ENCODE measurements at places on chromosomes 7 and 10.

DNA sequence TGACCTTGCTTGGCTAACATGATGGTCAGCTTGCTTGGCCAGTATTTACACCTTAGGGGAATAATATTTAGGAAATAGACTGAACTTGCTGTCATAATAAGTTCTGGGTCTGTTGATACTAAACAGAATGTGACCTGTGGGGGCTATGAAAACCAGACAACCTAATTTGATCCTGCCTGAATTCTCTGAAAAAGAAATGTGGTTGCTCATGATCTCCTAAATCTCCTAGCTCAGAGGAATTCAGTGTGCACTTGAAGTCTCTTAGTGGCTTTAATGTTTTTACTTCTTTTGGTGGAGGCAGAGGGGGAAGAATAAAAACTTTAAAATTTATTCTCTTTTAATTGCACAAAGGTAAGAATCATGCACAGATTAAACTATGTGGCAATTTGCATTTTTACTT is 205.2 kb downstream of the SEC23IP start:
- DNase-seq = no peak

DNA sequence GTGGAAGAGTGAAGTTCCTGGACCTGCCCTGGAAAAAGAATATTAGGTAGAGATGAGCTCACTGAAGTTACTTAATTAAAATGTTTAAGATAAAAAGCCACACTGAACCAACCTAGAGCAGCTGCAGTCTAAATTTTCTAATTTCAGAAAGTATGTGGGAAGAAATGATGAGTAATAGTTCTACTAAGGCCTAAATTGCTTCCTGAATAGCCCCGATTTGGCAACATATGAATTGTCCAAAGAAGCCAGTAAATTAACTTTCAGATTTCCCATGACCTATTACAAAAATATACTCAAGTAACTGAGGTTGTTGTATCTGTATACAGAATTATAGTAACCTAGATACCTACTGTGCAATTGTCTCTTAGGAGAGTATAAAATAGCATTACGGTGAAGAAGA is 312.6 kb downstream of the IPMK start:
- DNase-seq = no peak

DNA sequence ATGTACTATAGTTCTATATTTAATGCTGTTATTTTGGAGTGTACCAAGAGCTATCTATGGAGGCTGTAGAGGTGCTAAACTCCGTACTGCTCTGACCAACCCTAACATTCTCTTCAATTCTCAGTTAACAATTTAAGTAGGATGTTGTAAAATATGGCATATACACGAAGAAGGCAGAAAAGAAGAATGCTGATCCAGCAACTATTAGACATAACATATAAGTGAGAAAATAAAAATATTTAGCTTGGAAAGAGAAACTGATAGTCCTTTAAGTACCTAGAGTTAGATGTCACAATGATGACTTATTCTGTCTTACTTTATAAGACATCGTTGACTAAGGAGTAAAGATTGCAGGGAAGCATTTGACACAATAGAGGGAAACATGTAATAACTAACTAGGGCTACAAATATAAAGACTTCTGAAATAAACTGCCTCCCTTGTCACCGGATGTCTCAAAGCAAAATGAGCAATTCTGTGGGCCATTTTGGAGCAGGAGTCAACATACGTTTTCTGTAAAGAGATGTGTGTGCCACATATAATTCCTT is 159.5 kb downstream of the CPEB3 start:
- DNase-seq = no peak

DNA sequence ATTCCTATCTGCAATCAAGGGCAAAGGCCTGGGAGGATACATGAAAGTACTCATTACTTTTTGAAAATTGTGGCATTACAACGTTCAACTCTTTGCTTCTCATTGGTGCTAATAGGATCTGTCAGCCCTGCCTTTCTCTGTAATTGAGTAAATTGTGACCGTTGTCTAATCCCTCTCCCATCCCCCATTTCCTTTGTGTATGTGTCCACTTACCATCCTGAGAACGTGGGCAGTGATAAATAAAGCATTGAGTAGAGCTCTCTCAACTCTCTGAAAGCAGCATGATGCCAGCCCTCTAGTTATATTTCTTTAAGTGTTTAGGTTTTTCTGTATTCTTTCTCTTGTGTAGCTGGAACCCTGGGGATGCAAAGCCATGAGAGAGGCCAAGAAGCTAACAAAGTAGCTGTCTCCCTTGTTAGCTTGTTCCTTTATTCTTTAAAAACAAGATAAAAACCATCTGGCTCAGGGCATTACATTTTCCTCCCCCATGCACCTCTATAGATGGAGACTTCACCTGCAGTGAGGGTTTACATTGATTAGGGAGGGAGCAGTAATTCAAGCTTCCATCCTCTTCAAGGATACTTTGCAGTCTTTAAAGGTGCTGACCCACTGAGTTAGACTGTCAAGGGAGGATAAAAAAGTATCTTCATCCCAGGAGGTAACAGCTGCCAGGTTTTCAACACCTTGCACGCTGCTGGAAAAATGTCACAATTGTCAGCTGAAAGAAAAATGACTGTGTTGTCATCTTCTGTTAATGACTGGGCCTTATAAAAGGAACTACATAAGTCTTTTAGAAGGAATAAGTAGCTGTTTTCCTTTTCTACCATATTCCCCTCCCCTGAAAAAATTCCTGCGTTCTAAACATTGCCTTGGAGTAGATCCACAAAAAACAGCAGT is 112.3 kb downstream of the BTRC start:
- no peak for DNase-seq

DNA sequence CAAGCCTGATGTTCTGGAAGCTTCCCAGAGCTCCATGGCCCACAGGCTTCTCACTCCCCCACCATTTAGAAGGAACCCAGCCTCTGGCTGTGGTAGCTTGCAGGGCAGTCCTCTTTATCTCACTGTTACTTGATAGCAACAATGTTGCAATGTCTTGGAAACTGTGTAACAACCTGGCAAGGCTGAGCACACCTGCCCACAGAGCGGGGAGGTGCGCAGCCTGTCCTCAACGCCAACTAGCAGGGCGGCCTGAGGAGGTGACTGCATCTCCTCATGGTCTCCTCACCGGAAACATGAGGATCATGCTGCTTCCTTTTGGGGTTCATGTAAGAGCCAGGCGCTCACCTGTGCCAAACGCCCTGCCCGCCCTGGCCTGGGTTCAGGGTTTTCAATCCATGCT is 43.7 kb upstream of the INSIG1 start:
- no peak for DNase-seq

GRCh38 chr10:103745341-103746247 is 109.8 kb downstream of the SH3PXD2A start:
- peak; percentile 32 for DNase-seq

- no peak for DNase-seq
Measured at GRCh38 chr7:105205592-105206237, 183.0 kb downstream of the SRPK2 start.

DNA sequence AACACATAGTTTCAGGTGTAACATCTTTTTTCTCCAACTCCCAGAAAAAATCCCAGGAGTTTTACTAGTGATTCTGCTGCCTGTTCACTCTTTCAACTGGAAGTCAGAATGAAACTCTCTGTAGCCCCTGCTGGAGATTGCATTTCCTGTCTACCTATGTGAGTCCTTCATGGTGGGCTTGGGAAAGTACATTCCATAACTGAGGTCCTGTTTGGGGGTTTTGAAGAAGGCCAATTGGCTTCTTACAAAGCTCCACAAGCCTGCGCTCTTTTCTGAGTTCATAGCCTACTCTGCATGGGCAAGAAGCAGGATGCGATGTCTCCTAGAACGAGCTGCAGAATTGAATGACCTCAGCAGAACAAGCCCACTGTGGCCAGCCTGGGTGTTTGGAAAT is 86.7 kb downstream of the LYZL2 start:
- no peak for DNase-seq

- DNase-seq = no peak
Measured at GRCh38 chr7:19351341-19352304, 206.4 kb upstream of the FERD3L start.

GRCh38 chr10:58275908-58276307 is 6.9 kb downstream of the CISD1 start:
- no peak for DNase-seq

DNA sequence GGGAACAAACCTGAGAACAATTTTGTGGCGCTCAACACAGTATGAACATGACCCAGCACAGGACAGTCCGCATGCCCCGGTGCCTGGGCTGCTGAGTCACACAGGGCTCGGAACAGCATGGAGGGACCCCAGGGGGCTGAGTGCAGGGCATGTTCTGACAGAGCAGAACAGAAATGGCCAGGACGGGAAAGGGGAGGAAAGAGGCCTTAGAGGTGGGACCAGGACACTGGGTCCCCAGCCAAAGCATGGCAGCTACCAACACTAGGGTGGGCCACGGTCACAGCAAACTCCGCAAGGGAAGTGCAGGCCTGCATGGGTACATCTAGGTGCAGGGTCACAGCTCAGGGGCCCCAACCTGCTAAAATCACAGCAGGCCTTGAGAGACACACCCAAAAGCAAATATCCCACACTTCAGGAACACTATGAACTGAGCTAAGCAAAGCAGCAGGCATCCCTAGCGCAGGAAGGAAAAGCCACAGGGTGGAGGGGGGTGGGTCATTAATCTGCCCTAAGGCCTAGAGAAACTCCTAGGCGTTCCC is 5.6 kb downstream of the IMPDH1 start:
- DNase-seq = no peak

- no peak for DNase-seq
Measured at GRCh38 chr10:74542077-74542476, 284.3 kb upstream of the KAT6B start.

DNA sequence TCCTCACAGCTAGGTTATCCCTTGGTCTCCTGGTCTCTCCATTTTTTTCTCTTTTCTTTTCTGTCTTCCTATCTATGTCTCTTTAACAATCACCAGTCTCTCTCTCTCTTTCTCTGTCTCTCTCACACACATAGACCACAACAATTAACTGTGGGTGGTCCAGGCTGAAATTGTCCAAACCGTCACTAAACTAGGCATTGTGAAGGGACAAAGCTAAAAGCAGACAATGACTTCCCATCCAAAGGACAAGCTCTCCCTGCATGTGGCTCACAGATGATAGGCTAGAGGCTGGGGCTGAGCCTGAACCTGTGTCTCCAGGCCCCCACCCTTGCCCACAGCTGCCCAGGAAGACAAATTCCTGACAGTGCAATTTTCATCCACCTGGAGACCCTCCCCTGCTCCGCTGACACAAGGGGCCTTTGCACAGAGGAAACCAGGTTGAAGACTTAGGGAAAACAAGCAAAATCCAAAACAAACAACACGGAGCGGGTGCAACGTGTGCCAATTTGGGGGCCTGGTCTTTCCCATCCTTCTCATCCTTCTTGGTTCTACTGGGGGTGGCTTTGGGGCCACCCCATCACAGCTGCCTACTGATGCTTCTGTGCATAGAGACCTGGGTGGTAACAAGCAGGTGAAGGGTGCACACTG is 755.4 kb downstream of the GRID1 start:
- DNase-seq = no peak

GRCh38 chr7:84663224-84663623 is 468.6 kb upstream of the SEMA3A start:
- DNase-seq = no peak

DNA sequence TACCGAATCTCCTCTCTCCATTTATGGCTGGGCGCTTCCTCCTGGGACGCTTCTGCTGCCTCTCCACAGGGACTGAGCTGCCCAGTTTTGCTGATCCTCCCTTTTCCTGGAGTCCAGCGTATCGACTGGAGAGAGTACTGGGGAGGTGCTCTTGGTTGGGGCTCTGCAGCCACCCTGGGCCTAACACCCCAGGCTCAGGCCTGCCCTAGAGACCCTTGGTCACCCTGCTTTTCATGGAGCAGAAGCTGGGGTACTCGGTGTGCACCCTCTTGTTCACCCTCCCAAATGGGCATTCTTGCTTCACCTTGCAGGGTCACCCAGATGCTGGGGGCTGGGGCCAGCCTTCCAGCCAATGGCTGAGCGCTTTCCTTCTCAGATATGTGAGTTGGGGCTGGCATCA is 88.8 kb upstream of the RET start:
- no peak for DNase-seq

GRCh38 chr10:110865186-110865808 is 6.4 kb upstream of the PDCD4 start:
- DNase-seq = no peak

GRCh38 chr10:118027397-118027796 is 19.3 kb downstream of the RAB11FIP2 start:
- DNase-seq = no peak

GRCh38 chr7:15720849-15721471 is 34.5 kb upstream of the MEOX2 start:
- DNase-seq = no peak

DNA sequence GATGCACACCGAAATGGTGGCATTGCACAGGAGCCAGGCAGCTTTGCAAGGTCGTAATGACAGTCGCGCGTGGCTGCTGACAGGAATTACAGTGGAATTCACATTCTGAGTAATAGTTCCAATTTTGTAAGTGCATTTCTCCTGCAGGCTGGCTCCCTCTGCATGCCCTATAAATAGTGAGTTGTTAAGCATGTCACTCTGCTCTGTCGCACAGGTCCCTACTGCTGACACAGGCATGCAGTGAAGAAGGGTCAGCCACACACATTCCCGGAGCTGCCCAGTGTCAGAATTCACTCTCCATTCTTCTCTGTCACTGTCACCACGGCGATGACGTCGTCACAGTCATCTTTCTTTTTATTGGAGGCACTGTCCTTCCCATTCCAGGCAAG is 49.2 kb upstream of the SHH start:
- DNase-seq = no peak

DNA sequence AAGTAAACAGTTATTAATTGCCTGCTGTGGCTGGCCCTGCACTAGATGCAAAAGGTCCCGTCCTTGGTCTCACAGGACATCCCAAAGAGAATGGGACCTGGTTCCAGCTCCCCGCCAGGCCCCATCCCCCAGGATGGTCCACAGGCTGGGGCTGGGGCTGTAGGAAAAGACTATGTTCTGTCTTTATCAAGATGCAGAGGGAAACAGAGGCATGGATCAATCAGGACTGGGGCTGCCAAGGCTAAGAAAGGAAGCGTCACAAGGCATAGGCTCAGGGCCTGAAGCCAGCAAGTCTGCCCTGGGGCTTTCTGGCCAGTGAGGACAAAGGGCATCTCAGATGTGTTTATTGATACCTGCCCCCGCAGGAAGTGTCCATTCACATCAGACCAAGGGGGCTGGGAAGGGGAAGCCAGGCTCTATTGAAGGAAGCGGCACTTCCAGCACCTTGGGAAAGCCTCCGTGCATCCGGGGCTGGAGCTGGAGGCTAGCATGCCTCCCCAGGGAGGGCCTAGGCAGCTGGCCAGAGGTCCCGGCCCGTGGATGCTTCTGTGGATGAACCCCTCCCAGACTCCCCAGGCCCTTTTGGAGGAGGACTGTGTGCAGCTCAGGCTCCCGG is 5.8 kb downstream of the VSIR start:
- DNase-seq = no peak

- no peak for DNase-seq
Measured at GRCh38 chr10:48605786-48606529, 1.1 kb upstream of the ARHGAP22 start.

DNA sequence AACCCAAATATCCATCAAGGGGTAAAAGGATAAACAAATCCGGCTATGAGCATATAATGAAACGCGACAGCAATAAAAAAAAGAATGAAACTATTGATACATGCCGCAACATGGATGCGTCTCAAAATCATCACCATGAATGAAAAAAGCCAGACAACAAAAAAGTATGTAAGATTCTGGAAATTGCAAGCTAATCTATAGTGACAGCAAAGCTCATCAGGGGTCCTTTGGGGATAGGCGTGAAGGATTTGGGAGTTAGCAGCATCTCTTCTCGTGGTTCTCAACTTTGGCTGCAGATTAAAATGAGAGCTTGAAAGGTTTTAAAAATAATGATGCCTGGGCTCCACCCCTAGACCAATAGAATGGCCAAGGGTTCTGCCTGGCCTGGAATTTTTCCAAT is 46.0 kb upstream of the ELN start:
- DNase-seq = no peak

GRCh38 chr7:20440472-20441105 is 109.9 kb downstream of the ITGB8 start:
- no peak for DNase-seq

- DNase-seq = no peak
Measured at GRCh38 chr10:130017631-130018022, 53.6 kb upstream of the EBF3 start.

All from stimulated activated CD4-positive, alpha-beta T cell treated with anti-CD3 and anti-CD28 coated beads, Interleukin-1b, Interleukin-23, amount 100 ng/mL, for 1 hour (primary cell).